ENCODE measurements at places on chromosomes 6 and 20.

DNA sequence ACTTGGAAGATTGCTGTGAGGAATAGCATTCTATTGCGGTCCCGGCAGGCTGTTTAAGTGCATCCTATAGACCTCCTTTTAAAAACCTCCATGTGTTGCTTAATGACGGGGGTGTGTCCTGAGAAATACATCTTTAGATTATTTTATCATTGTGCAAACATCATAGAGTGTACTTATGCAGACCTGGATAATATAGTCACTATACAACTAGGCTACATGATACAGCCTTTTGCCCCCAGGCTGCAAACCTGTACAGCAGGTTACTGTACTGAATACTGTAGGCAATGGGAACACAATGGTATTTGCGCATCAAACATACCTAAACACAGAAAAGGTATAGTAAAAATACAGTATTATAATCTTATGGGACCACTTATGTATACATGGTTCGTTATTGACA, 175.6 kb downstream of the RNF144B start:
- DNase-seq = no peak

DNA sequence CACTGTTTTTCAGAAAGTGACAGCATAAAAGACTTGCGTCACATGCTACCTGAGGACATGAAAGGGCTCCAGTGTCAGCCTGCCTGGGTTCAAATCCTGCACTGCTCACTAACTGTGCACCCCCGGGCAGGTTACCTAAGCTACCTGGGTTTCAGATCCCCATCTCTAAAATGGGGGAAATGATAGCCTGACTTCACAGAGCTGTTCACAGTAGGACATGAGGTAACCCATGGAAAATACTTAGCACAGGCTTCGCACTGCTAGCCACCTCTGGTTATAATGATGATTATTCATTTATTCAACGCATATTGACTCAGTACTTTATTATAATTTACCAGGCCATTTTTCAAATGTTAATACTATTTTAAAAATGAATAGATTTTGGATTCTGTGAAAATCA, 23.0 kb downstream of the TBC1D7 start:
- no peak for DNase-seq

- no peak for DNase-seq
Measured at GRCh38 chr6:112743323-112743722, 396.2 kb downstream of the RFPL4B start.

- DNase-seq = no peak
Measured at GRCh38 chr6:42259841-42260395, 42.3 kb upstream of the MRPS10 start.

DNA sequence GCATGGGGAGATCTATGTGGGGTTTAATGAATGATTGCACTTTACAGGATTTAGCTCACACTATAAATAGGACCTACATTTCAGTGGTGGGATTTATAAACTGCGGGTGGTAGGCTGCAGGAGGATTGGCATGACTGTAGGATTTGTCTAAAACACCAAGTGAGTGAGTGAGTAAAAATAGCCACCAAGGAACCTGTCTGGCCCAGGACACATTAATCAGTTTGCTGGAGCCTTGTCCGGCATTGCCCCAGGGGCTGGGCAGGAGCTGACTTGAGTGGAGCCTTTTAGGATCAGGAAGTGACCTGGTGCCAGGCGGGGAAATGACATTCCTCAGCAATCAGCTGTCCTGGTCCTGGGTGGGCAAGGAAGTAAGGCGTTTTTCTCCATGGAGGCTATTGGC, 278.7 kb upstream of the PRND start:
- DNase-seq = no peak

GRCh38 chr6:34714663-34715062, 18.1 kb upstream of the ILRUN start:
- DNase-seq = no peak

DNA sequence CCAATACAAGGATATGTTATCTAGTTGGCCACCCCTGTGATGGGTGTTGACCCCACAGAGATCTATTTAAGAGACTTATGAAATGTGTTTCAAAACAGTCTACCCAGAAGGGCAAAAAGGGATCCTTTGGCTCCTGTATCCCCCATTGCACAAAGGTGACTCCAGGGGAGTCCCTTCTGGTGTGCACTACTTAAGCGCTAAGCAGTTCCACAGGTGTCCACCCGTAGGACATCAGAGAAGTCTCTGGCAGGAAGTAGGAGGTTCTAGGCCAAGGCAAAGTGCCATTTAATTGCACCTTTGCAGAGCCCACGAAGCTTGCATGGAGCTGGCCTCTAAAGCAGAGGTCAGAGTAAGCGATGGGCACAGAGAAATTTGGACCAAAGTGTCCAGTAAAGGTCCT, 147.7 kb downstream of the MRPL14 start:
- DNase-seq = no peak
